ENCODE measurements at places on chromosomes 5 and 9.

DNA sequence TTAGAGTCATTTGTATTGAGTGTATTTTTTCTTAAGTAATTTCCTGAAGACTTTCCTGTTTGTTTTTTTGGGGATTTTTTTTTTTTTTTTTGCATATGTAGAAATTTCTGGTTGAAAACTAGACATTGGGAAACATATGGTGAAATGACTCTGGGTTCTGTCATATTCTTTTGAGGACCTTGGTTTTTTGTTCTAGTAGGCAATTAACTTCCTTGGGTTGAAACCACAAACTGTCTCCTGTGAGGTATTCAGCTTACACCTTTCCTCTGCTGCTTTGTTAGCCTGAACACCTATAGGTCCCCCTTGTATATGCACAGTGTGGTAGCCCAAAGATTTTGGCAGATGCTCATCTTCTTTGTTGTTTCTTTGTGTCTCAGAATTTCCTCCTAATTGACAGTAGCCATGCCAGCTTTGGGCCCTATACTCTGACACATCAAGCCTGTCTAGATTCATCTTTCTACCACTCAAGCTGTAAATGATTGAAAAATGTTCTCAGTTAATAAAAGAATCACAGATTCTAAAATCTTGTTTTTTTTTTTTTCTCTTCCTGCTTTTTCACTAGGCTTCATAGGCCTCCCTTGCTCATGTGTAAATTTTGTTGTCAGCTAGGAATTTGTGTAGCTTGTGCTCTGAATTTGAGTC lies 140.6 kb downstream of the COMMD10 start:
- no peak for DNase-seq

DNA sequence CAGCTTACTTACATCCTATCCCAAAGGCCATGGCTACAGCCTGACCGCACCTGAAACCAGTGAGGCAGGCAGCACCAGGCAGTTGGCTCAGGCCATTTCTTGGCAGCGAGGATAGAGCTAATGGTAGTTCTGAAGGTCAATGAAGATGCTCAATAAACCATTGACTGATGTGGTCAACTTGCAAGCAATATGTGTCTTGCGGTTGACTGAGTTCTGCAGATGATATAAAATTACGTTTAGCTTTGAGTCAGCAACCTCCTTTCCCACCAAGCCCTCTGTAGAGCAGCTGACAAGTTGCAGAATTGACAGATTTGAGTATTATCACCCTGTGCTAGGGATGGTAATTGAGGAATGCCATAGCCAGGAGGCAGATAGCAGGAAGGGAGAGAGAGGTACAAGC lies 189.0 kb upstream of the PUM3 start:
- DNase-seq, result no peak

GRCh38 chr5:171701100-171701541 lies 84.5 kb upstream of the SMIM23 start:
- DNase-seq, result no peak

DNA sequence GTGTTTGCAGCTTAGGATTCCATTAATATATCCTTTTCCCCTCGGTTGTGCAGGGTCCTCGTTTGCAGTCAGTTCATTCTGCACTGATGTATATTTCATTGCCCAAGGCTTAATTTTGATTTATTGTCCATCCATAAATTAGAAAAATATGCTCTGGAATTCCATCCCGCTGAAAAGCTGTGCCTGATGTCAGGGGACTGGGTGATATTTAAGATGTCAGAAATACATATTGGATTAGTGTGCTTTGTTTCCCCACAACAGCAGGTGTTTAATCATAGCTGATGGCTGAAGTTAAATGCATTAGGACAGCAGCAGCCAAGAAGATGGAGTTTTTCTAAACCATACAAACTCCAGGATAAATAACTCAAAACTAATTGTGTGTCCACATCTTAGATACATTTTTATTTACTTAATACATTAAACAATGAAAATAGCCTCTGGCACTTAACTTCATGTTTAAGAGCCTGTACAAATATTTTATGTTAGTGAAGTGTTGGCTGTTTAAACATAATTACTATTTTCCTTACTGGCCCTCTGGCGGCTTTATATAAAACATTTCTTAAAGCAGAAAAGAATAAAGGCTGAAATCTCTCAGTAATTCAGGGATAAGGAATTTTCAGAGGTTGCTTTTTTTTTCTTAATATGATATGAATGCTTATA lies 170.4 kb upstream of the TBCA start:
- DNase-seq, result no peak

DNA sequence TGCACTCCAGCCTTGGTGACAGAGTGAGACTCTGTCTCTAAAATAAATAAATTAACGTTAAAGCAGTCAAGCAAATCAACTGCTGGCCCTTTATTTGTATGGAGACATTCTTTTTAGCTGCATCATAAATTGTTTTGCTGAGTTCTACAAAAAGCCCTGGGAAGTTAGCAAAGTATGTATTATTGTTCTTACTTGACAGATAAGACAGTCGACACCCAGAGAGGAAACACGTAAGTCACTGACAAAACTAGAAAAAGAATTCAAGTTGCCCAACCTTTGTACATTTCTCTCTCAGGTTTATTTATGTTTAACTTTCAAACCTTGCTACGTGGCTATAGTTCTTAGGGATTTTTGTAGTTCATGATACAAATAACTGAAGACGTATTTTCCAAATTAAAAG lies 40.4 kb upstream of the MACIR start:
- no peak for DNase-seq

DNA sequence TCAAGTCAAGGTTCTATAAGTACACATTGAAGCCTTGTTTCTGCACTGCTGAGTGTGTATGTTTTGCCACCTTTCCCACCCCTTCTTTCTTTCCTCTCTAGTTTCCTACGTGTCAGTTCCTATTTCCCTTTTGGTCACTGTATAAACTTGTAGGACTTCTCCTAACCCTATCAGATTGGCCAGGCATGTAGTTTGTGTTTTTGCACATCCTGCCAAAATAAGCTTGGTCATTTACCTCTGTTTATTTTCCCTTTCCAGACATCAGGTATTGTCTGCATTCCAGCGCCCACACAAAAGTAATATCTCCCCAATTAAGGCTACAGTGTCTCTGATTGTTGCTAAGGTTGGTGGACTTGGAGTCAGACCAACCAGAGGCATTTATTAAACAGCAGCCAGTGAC lies 252.9 kb upstream of the MPDZ start:
- DNase-seq, result no peak

GRCh38 chr5:107467137-107467932 lies 203.4 kb downstream of the EFNA5 start:
- peak; percentile 1 for DNase-seq
